Stimulated activated CD4-positive, alpha-beta T cell treated with anti-CD3 and anti-CD28 coated beads, Interleukin-15, amount 100 ng/mL, for 1 hour (primary cell): ENCODE measurements at places on chromosomes 16 and 17.

DNA sequence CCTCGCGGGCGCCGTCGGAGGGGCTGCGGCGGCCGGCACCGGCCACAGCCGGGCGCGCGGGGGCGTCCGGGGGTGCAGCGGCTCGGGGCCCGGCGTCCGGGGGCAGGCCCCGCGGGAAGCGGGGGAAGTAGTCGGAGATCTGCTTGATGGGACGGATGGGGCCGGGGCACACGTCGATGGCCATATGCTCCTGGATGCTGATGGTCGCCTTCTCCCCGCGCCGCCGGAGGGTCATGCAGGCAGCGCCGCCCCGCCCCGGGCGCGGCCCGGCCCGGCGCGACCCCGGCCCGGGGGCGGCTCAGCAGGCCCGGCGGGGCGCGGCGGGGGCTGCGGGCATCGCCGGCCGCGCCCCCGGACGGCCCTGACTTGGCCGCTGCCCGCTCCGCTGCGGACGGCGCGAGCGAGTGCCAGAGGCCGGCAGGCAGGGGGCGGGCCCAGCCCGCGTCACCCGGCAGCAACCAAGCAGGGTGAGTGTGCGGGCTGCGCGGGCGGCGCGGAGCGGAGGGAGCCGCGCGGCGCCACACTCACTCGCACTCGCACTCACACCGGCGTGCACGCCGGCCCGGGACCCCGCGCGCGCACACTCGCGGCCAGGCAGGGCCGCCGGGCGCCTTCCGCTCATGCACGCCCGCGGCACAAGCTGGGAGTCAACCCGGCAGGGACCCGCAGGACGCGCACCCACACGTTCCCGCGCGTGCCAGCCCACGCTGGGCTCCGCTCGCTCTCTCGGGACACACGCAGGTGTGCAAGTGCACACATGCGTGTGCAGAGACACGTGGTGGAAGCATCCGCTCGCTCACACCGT lies at the start of gene DOC2B:
TSS of gene DOC2B (minus strand) at position 406 of the 805 bp plus-strand sequence. CDS start at position 235, 171 bp downstream.
- DNase-seq, result peak; percentile 15

DNA sequence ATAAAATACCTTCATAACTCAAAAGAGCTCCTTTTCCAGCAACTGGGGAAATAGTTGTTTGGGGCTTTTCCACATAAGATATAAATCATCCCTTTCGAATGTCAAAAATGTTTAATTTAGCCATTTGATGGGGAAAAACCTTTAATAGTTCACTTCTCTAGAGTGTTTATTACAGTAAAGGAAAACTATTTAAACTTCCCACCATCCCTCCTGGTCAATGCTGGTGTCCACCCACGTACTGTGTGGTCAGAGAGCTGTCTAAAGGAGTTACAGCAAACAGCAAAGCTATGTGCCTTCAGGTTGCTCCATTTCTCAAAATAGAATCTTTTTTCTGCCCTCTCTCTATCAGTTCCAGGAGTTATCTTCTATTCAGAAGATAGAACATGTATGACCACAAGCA lies 33.5 kb downstream of the KANSL1 start:
- DNase-seq, result no peak

DNA sequence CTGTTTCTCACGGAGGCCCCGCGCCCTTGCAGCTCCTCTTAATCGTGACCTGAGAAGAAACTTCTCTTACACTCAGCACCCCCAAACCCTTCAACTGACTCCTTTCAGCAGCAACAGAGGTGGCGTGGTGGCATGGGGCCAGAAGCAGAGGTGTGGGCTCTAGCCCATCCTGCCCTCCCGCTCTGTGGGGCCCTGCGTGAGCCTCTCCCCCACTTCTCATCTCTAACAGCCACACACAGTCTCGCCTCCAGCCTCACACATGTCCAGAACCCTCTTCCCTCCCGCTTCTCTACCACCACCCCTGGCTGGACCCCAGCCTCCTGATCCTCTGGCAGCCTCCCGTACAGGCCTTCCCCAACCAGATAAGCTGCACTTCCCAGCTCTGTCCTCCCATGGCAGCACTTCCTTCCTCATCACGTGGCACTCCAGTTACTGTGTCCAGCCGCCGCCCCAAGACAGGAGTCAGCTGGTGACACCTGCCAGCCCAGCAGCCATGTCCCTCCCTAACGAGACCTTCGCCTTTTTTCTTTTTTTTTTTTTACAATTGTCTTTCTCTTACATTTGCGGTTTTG lies 30.5 kb downstream of the NSMCE1 start:
- peak; percentile 36 for DNase-seq

- peak; percentile 58 for DNase-seq
These were observed 7.3 kb upstream of the CBX8 start for GRCh38 chr17:79803997-79804855.

- no peak for DNase-seq
These were observed 920 bp upstream of the CNGB1 start for GRCh38 chr16:57971848-57972247.

- no peak for DNase-seq
These were observed 168.4 kb upstream of the WSCD1 start for GRCh38 chr17:5901731-5902130.

DNA sequence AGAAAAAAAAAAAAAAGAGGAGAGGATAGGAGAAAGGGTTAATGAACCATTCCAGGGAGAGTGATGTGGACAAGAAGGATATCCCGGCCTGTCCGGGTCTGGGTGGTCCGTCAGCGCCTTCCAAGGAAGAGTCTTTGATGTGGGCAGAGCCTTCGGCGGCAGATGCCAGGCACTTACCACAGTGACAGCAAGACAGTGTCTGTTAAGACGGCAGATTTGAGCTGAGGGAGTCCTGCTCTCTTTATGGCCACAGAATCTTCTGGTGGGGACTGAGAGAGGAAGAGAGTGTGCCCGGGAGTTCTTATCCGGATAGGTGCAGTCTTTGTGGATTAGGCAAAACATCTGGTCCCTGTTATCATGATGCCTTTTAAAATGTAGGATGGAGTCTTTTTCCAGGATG lies 95.2 kb downstream of the ZDHHC7 start:
- DNase-seq, result no peak

- DNase-seq, result no peak
These were observed 251.4 kb downstream of the HS3ST3B1 start for GRCh38 chr17:14552306-14552705.

- no peak for DNase-seq
These were observed 143.1 kb upstream of the CHMP6 start for GRCh38 chr17:80848449-80849102.

GRCh38 chr16:56681939-56682702 lies at the start of gene MT1X:
TSS of gene MT1X (plus strand) at chr16:56682470. CDS start at chr16:56682541, 71 bp downstream.
- DNase-seq, result peak; percentile 72

DNA sequence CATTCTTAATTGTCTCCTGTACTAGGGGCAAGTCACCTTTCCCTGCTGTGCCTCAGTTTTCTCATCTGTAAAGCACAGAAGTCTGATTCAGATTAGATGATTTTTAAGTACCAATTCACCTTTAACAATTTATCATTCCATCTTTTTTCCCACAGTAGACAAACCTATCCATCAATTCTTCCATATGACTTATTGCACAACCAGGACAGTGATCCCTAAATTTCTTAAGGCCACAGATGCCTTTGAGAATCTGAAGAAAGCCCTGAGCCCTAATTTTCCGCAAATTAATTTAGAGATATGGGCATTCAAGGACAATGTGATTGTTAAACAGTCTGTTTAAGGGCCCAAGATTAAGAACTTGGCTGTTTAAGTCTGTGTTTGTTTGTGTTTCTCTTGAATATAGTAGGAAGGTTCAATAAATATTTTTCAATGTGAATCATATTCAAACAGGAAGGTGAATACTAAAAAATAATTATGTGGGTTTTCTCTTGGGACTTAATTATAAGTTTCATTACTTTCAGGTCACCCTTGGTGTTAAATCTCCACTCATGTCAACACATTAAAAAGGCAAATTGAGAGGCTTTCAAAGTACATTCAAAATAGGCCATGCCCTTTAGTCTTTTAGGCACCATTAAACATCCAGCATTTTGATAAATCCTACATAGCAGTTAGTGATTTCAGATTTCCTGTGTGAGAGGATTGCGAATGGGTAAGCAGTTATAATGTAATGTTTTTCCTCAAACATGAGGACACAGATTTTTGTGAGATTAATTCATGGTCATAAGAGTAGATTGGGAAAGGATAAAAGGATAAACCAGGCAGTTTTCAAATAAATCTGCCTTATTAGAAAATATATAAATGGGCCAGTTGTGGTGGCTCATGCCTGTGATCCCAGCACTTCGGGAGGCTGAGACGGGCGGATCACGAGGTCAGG lies 34.9 kb upstream of the MMD start:
- no peak for DNase-seq

- DNase-seq, result peak; percentile 79
These were observed 10.9 kb downstream of the RARA start for GRCh38 chr17:40319651-40320540.

GRCh38 chr16:10813099-10813455 lies 5.5 kb downstream of the TVP23A start:
- DNase-seq, result no peak

DNA sequence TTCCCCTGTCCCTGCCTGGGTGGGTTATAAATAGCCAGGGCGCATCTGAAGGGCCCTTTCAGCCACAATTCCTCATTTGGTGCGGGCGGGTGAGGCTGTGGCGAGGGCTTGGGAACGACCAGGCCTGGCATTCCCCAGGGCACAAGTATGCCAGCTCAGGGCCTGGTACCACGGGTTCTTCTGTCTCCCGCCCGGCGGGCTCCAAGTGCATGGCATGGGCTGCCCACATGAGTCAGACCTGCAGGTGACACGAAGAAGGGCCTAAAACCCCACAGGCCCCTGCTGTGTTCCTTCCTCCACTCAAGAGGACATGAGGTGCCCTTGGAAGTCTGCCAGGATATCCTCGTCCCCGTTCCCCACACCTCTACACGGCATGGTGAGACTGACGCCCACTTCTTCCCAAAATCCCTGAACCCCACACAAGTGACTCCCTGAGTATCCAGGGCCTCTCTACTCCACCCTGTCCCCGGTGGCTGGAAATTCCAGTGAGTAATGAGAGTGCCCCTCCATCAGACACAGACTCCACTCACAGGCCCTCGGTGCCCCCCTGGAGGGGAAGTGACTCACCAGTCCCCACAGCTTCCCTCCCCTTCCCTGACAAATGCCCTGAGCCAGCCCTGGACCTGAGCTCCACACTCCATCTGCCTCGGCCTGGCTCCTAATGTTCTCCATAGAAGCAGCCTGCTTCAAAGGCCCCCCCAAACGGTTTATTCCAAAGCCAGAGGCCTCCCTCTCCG lies 68.8 kb downstream of the ABR start:
- no peak for DNase-seq

DNA sequence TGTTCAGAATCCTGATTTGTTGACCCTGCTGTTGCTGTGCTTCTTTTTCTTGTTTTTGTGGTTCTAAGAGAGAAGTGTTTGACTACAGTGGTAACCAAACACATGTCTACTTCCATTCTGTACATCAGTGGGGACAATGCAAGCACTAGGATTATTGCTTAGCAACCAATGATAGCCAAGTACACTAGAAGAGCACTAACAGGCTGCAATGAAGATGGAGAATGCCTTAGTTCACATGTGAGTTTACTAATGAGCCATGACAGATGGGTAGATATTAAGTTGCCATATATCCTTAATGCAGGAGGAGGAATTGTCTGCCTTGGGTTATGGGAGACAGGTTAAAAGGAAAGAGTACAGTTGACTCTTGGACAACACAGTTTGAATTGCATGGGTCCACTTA lies 8.3 kb downstream of the EFCAB5 start:
- DNase-seq, result no peak

DNA sequence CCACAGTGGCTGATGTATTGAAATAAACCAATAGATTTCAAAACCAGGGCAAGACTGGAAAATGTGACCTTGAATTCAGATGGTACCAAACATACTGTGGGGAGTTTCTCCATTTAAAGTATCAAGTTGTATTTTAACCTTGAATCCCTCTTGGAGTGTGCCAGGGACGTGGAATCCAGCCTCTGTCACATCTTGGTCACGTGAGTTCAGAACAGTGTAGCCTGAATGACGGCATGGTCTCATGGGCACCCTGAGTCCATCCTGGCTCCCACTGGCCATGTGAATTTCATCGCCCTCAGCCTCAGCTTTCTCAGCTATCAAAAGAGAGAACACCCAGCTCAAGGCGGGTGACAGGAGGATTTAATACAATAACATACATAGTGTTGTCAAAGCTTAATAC lies 6.8 kb downstream of the ZNF771 start:
- DNase-seq, result no peak

DNA sequence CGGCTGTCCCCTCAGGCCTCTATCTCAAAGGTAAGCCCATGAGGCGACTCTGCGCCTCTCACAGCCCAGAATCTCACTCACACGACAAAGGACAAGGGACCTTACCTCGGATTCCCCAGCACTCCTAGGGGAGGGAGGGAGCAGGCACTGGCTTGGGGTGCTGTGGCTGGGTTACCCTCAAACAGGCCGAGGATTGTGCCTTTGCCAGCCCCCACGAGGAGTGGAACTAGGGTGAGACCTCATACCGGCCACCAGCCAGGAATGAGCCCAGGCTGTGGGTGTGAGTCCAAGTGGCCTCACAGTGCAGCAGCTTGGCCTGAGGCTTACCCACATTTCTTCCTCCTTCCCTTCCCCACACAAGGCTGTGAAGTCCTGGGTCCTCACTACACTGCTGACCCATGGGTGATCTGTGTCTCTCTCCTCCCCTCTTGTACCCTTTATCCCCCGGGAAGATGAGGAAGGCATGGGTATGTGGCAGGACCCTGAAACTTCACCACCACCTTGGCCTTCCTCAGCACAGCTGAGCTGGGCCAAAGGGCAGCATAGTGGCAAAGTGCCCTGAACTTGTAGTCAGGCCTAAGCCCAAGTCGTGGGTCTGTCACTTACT lies 5.9 kb downstream of the PROCA1 start:
- DNase-seq, result no peak

DNA sequence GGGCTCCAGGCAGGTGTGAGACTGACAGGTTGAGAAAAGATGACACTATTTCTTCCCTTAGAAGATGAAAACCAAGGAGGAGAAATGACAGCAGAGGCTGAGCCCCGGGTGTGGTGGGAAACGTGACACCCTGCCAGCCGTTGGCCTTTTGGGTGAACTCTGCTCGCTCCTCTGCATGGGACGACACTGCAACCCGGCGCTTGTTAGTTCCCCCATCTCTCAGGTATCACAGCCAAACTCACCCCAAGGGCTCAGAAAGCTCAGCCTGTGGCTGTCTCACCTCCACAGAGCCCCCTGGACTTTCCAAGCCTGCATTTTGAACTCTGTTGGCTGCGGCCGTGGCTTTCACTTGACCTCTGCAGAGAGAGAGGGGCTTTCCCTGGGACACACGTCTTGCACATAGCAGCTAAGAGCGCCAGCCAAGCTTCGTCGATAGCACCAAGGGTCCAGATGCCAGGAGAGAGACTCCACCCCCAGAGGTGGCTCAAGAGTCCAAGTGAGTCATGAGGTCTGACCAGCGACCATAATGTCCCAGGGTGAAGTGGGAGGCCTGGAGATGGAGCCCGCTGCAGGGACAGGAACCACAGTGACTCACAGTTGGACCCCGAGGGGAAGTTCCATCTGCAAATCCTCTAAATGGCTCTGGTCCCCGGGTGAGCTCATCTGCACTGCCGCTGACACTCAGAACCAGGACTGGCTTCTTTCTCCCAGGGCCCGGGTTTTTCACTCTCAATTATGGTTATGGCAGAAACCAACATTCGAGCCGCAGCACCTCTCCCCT lies 301.9 kb downstream of the SOX9 start:
- no peak for DNase-seq
